Natural killer cell (primary cell): ENCODE measurements at places on chromosomes 2 and 18.
A peak's percentile ranks its signal among the peaks of the same experiment; 100 is the strongest.

- H3K4me1 ChIP-seq = no peaks in the 10 kb centered on the region
- no peak for DNase-seq
- no peaks in the 10 kb centered on the region for H3K27me3 ChIP-seq
- H3K36me3 ChIP-seq = no peaks in the 10 kb centered on the region
- H3K27ac ChIP-seq = no peak overlapping the region
These were observed 20.6 kb upstream of the ARHGAP28 start for GRCh38 chr18:6708890-6709289.

DNA sequence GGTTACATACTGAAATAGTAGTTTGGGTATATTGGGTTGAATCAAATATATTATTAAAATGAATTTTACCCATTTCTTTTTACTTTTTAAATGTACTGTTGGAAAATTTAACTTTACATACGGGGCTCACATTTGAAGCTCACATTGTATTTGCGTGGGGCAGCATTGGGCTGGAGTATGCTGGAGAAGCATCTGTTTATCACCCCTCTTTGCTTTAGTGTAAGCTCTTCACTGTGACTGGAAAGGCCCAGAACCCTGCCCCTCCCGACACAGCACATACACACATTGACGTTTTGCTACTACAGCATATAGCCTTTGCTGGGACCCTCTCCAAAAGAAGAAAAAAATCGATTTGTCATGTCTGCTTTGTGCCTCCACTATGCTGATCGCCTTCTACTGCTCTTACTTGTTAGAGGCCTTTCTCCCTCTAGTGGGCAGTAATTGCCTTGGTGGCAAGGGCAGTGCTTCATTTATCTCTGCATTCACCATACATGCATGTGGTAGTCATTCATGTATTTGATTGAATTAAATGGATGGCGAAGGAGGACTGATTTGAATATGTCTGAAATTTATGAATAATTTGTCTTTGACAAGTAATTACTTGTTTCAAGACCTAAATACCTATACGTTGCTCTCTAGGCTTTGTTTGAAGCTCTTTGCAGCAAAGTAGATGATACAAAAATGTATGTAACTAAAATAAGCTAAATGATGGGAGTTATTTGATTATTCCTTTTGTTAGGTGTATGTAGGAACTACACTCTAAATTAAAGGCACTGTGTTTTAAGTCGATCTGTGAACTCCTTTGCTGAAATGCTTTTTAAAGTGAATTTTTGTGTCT, 37.4 kb downstream of the VAPA start:
- H3K36me3 ChIP-seq = peaks cover 49% of the 10 kb centered on the region
- no peak overlapping the region for H3K4me3 ChIP-seq
- no peaks in the 10 kb centered on the region for H3K4me1 ChIP-seq
- H3K27ac ChIP-seq = no peak overlapping the region

DNA sequence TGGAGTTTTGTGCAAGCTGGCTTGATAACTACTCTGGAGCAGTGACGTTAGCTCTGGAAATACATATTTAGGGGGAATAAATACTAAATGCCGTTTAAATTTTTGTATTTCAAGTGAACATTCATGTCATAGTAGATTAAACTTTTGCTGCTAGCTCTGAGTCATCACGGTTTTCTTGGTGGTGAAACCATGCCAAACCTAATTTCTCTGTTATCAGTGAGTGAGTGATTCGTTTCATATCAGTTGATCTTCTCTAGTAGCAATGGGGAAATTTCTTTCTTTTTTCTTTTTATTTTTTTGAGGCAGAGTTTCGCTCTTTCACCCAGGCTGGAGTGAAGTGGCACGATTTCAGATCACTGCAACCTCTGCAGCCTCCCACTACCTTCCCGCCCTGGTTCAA, 211.1 kb downstream of the PTPRM start:
- H3K4me1 ChIP-seq = no peaks in the 10 kb centered on the region
- DNase-seq = no peak
- no peaks in the 10 kb centered on the region for H3K36me3 ChIP-seq
- no peak overlapping the region for H3K27ac ChIP-seq
- no peaks in the 10 kb centered on the region for H3K27me3 ChIP-seq
- no peak overlapping the region for H3K4me3 ChIP-seq

DNA sequence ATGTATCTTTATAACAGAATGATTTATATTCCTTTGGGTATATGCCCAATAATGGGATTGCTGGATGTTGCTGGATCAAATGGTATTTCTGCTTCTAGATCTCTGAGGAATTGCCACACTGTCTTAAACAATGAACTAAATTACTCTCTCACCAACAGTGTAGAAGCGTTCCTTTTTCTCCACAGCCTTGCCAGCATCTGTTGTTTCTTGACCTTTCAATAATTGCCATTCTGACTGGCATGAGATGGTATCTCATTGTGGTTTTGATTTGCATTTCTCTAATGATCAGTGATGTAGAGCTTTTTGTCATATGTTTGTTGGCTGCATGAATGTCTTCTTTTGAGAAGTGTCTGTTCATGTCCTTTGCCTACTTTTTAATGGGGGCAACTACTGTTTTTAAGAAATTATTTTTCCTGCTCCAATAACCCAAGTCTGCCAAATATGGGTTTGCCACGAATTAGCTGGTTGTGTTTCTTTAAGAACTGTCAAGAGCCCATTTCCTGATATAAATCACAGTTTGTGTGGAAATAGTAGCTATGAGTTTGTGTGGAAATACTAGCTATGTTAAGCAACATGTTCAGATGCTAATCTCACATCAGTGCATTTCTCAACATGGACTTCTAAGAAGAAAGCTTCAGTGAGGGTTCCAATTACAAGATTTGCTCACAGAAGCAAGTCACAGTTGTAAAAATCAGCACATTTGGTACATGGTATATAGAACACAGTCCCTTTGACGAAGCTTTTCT, 259.4 kb downstream of the ANAPC1 start:
- no peaks in the 10 kb centered on the region for H3K36me3 ChIP-seq
- no peaks in the 10 kb centered on the region for H3K27me3 ChIP-seq
- H3K4me1 ChIP-seq = peaks cover 8% of the 10 kb centered on the region
- H3K27ac ChIP-seq = no peak overlapping the region
- no peak for DNase-seq
- no peak overlapping the region for H3K4me3 ChIP-seq

DNA sequence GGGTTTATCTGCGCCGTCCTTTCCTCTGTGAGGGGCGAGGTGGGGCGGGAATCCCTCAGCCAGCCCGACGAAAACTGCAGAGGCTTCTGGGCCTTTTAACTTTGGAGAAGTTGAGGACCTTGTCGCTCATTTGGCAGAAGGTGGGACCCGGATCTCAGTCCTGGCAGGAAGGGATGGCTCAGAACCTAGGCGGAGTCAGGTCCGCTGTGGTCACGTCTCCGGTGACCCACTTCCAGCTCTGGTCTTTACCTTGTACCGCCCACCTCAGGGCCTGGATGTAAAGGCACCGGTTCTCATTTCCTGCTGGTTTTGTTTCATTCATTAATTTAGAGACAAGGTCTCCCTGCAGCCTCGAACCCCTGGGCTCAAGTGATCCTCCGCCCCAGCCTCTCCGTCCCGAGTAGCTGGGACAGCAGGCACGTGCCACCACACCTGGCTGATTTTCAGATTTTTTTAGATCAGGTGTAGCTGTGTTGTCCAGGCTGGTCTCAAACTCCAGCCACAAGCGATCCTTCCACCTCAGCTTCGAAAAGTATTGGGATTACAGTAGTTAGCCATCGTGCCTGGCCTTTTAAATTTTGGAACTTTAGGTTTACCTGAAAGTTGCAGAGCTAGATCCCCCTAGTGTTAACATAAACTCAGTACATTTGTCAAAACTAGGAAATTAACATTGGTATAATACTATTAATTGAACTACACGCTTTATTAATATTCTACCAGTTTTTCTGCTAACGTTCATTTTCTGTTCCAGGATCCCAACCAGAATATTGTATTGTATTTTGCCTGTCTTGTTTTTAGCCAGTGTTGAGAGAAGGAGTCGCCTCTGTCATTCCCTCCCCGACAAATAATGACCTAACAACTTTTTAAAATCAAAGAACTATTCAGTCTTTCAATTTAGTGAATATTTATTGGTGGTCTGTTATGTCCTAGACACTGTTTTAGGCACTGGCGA, 852 bp downstream of the POLI start:
- peak; percentile 66 for DNase-seq
- H3K27ac ChIP-seq = peak overlapping the region; percentile 90
- H3K4me1 ChIP-seq = peaks cover 11% of the 10 kb centered on the region
- H3K27me3 ChIP-seq = no peaks in the 10 kb centered on the region

DNA sequence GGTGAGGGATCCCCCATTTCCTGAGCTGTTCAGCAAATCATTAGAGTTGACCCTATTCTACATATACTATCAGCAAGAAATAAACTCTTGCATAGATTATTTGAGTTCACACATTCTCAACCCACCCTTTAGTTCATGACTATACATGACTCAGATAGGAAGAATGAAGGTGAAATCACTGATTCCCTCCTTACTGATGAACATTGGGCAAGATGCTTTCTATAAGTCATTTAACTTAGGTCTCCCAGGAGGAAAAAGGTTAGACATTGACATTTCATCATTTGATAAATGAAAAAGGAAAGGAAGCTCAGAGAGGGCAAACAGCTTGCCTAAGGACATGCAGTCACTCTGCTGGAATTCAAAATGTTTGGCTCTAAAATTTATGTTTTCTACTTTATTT, 408.0 kb downstream of the TMEM182 start:
- H3K27me3 ChIP-seq = no peaks in the 10 kb centered on the region
- no peak for DNase-seq
- H3K27ac ChIP-seq = no peak overlapping the region
- no peak overlapping the region for H3K4me3 ChIP-seq
- no peaks in the 10 kb centered on the region for H3K36me3 ChIP-seq
- no peaks in the 10 kb centered on the region for H3K4me1 ChIP-seq

DNA sequence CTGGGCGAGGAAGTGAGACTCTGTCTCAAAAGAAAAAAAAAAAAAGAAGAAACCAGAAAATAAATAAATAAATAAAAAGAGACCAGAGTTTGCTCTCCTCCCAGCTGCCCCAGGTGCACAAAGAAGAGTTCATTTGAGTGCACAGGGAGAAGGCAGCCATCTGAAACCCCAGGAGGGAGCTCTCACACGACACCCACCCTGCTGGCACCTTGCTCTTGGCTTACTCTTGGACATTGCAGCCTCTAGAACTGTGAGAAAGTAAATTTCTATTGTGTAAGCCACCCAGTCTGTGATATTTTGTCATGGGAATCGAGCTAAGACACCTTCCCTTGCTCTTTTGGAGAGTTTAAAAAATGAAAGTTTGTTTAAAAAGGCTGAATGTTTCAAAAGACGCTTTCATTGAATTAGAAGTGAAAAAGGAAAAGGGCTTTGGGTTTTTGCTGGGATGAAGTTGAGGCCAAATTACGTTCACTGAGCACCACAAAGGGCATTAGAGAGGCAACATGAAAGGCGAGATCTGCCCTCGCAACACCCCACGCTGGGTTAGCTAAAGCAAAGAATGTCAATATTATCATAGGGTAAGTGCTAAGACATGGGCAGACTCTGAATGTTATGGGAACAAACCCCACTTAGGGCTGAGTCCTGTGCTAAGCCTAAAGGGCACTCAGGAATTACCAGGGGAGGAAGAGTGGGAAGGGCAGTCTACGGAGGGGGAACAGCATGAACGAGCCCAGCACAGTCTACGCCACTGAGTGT, 128.9 kb upstream of the RIOK3 start:
- no peak overlapping the region for H3K27ac ChIP-seq
- no peak for DNase-seq
- no peaks in the 10 kb centered on the region for H3K36me3 ChIP-seq
- no peaks in the 10 kb centered on the region for H3K27me3 ChIP-seq

DNA sequence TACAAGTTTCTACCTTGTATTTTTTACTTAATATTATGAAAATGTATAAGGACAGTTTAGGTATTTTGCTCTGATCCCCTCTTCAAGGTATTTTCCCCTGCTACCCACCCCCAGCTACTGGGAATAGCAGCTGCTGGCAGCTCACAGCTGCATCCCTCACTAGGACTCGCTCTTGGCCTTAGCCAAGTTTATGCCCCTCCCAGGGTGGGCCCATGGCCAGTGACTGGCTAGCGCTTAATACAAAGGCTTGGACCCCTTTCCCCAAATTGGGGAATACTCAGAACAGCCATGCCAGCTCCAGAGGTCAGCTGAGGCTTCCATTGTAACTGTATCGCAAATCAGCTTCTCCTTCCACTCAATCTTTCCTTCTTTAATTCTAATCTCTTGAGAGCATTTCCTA, 131.3 kb downstream of the GFPT1 start:
- H3K27ac ChIP-seq = no peak overlapping the region
- H3K4me3 ChIP-seq = no peak overlapping the region
- no peak for DNase-seq
- no peaks in the 10 kb centered on the region for H3K4me1 ChIP-seq
- H3K36me3 ChIP-seq = no peaks in the 10 kb centered on the region

DNA sequence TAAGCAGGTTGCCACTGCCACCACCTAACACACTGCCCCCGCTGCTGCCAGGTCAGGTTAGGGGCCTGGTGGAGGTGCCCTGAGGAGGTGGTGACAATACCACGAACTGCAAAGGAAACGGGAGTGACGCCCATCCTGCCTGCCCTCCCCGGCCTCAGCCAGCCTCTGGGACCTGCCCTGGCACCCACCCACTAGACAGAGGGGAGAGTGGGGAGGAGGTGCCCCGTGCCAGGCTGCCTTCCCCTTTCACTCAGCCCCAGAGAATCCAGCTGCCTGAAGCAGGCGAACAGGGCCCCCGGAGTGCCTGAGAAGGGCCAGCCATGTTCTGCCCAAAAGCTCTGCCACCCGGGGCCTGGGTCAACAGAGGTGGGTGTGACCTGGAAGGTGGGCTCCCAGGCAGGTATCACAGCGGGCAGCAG, 44.5 kb upstream of the FOSL2 start:
- H3K36me3 ChIP-seq = no peaks in the 10 kb centered on the region
- H3K4me1 ChIP-seq = peaks cover 49% of the 10 kb centered on the region
- no peaks in the 10 kb centered on the region for H3K27me3 ChIP-seq
- peak; percentile 56 for DNase-seq
- no peak overlapping the region for H3K4me3 ChIP-seq

GRCh38 chr2:101714118-101714517, 16.6 kb downstream of the MAP4K4 start:
- no peaks in the 10 kb centered on the region for H3K36me3 ChIP-seq
- DNase-seq = no peak
- H3K4me1 ChIP-seq = peaks cover 43% of the 10 kb centered on the region

GRCh38 chr18:12254820-12255511, 805 bp downstream of the CIDEA start:
- no peak overlapping the region for H3K27ac ChIP-seq
- no peak for DNase-seq
- H3K27me3 ChIP-seq = peaks cover 9% of the 10 kb centered on the region
- H3K4me1 ChIP-seq = no peaks in the 10 kb centered on the region
- H3K36me3 ChIP-seq = no peaks in the 10 kb centered on the region

- H3K27me3 ChIP-seq = no peaks in the 10 kb centered on the region
- no peak overlapping the region for H3K27ac ChIP-seq
- DNase-seq = no peak
- H3K36me3 ChIP-seq = no peaks in the 10 kb centered on the region
These were observed 35.8 kb downstream of the PID1 start for GRCh38 chr2:229235131-229235914.

GRCh38 chr2:233447506-233448219, 93.4 kb downstream of the DGKD start:
- H3K4me1 ChIP-seq = peaks cover 6% of the 10 kb centered on the region
- DNase-seq = no peak
- H3K4me3 ChIP-seq = no peak overlapping the region
- peaks cover 87% of the 10 kb centered on the region for H3K36me3 ChIP-seq

- H3K4me3 ChIP-seq = no peak overlapping the region
- DNase-seq = no peak
- no peaks in the 10 kb centered on the region for H3K36me3 ChIP-seq
- no peaks in the 10 kb centered on the region for H3K27me3 ChIP-seq
- no peaks in the 10 kb centered on the region for H3K4me1 ChIP-seq
These were observed 676.3 kb downstream of the IRS1 start for GRCh38 chr2:226123300-226123699.

GRCh38 chr2:86638712-86639111, 15.0 kb upstream of the RNF103 start:
- H3K4me1 ChIP-seq = no peaks in the 10 kb centered on the region
- no peak overlapping the region for H3K27ac ChIP-seq
- H3K36me3 ChIP-seq = no peaks in the 10 kb centered on the region
- H3K4me3 ChIP-seq = no peak overlapping the region
- no peak for DNase-seq
